ENCODE measurements at places on chromosomes 12 and 14.
A peak's percentile ranks its signal among the peaks of the same experiment; 100 is the strongest.

- DNase-seq: no peak
Observed at GRCh38 chr14:99427632-99428300, 52.9 kb downstream of the SETD3 start.

DNA sequence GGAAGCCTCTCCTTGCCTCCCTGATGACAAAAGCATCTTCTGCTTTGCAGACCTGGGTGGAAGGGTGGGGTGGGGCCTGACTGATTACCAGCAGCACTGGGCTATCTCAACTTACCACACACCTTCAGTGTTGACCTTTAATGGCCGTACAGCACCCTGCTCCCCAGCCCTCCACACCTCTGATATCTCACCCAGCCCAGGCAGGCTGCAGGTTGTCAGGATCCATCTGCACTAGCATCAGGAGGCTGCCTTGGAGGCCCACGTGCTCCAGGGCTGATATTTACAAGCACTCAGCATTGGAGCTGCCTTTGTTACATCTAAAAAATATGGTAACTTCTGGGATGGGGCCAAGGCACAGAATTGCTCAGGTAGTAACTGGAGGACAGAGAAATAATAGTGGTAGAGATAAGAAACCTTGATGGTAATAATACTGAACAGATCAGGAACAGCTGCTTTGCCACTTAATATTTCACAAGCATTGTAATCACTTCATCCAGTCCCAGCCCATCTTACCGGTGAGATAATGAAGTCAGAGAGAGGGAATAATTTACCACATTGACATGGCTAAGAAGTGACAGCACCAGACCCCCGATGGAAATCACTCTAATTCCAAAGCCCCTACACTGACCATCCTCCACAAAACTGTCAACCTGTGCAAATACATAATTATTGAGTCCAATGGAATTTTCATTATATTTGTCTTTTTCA lies 125.2 kb upstream of the RFLNA start:
- no peak for DNase-seq

DNA sequence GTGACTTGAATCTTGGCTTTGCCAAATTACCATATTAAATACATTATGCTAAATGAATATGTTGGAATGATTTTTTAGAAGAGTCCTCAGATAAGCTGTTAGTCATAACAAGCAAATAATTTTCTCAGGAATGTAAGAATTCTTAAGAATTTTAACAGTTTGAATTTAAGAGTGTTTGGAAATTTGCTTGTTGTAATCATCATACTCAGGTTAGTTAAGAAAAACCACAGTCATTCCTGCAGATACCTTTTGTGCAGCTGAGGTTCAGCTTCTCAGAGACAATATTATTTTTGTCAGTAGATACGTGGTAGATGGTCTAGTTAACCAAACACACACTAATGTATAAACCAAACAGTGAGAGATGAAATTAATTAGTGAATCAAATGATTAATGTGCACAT lies 8.9 kb downstream of the WNK1 start:
- no peak for DNase-seq

DNA sequence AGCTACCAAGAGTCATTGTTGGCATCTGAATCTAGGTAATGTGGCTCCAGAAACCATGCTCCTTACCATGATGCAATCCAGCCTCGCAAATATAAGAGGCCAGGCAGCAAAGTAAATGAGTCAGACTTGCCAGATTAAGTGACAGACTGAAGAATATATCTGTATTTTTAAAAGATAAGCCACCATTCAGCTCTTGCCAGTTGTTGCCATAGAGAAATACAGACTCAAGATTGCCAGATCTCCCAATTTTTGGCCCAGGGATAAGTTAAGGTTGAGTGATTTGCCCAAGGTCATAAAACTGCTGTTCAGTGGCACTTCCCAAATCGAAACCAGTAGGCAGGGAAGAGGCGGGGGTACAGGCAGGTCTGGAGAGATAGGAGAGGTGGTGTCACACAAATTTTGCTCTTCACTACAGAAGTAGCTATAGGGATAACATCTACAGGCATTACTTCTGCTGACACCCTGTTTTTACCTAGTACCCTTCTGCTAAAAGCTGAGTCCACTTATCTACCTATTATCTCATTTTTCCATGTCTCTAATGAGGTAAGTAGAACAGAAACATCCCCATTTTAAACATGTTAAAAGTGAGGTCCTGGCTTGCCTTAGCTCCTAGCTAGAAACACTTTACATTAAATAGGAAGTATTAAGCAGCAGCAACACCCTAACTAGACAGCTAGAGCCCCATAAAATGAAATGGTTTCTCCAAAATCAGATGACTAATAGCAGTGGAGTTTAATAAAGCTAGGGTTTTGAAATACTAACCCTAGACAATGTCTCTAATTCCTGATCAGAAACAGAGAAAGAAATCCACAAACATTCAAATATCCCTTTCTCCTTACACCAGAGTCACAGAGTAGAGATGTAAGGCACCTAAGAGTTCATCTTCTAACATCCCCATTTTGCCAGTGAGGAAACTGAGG lies 19.5 kb downstream of the DCAF5 start:
- DNase-seq: peak; percentile 39

DNA sequence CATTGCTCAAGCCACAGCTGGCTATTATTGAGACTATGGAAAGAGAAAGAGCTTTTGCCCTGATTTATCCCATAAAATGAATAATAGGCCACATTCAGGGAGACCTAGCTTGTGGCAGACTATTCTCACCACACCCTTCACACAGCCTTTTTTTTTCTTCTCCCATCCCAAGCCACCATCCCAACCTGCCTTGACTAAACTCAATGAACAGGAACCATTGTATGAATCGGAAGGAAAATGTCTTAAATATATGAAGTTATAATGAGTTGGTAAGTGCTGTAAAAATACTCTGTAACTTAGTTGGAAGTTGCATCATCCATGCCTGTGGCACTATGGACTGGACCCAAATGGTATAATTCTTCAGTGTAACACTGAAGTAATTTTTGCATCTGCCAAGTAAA lies 338.4 kb downstream of the RAD51B start:
- no peak for DNase-seq

Data from stimulated activated CD4-positive, alpha-beta T cell treated with anti-CD3 and anti-CD28 coated beads, Interleukin-4, amount 100 ng/mL, for 4 hours (primary cell).